ENCODE measurements at places on chromosomes 2 and 18. TPM values are rescaled to one million over a fixed set of nuclear protein-coding genes. Genes with fewer than 3 reads are reported as not detected.

- no peak overlapping the region for H3K27ac ChIP-seq
- H3K27me3 ChIP-seq, result no peaks in the 10 kb centered on the region
- no peak overlapping the region for H3K4me3 ChIP-seq
- peaks cover 8% of the 10 kb centered on the region for H3K4me1 ChIP-seq
Measured at GRCh38 chr2:33372940-33373553, 103.4 kb upstream of the RASGRP3 start.

The MRPL33 gene
- 101 TPM for polyA plus RNA-seq

GRCh38 chr2:112024231-112024630 is 30.8 kb upstream of the TMEM87B start:
- no peaks in the 10 kb centered on the region for H3K4me1 ChIP-seq
- no peaks in the 10 kb centered on the region for H3K36me3 ChIP-seq
- H3K27me3 ChIP-seq, result peaks cover 8% of the 10 kb centered on the region
- no peak for DNase-seq
- H3K4me3 ChIP-seq, result no peak overlapping the region

The NEUROD1 gene
- not detected for polyA plus RNA-seq

GRCh38 chr2:28666496-28667184 is 85.0 kb upstream of the PPP1CB start:
- H3K36me3 ChIP-seq, result no peaks in the 10 kb centered on the region
- peak; percentile 49 for DNase-seq
- H3K4me1 ChIP-seq, result peaks cover 31% of the 10 kb centered on the region
- H3K27ac ChIP-seq, result no peak overlapping the region

GRCh38 chr2:26610504-26611335 is 30.4 kb downstream of the CIB4 start:
- no peaks in the 10 kb centered on the region for H3K36me3 ChIP-seq
- H3K27ac ChIP-seq, result no peak overlapping the region
- H3K4me1 ChIP-seq, result peaks cover 2% of the 10 kb centered on the region
- H3K27me3 ChIP-seq, result peaks cover 85% of the 10 kb centered on the region
- no peak for DNase-seq
- no peak overlapping the region for H3K4me3 ChIP-seq

The NEB gene
- not detected for polyA plus RNA-seq

GRCh38 chr2:49035481-49035880 is 118.8 kb downstream of the FSHR start:
- no peak overlapping the region for H3K27ac ChIP-seq
- no peaks in the 10 kb centered on the region for H3K27me3 ChIP-seq
- H3K4me3 ChIP-seq, result no peak overlapping the region
- no peak for DNase-seq

DNA sequence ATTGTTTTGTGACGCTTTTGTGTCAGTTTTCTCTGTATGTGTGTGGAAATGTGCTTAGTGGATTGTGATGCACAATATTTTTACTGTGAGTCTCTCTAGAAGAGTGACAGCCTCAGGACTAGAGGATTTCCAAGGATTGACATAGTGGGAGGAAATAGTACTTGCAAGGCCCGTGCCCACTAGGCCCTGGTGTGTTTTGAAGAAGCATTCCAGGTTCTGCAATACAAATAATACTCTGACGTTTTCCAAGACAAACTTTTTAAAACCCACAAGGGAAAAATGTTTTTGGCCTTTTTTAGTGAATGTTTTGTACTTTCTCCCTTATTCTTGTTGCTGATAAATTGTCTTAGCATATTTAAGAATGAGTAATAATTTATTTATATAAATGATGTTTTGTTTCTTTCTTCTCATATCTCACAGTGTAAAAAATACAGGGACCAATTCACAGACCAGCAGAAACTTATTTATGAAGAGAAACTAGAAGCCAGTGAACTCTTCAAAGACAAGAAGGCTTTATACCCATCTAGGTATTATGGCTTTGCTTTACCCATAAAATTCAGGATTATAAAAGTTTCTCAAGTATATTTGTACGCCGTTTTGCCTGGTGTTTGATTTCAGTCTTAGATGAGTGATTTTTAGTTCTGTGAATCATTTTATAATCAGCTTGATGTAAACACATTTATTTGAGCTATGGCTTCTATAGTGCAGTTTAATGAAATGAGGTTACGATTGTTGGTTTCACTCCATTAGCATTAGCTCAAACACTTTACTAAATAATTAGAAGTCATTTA is 165.6 kb downstream of the MYO1B start:
- H3K27ac ChIP-seq, result peak overlapping the region; percentile 77
- peak; percentile 41 for DNase-seq
- H3K4me3 ChIP-seq, result no peak overlapping the region
- H3K4me1 ChIP-seq, result peaks cover 7% of the 10 kb centered on the region
- no peaks in the 10 kb centered on the region for H3K27me3 ChIP-seq

The IMMT gene
- 41.0 TPM for polyA plus RNA-seq

The CFC1 gene
- polyA plus RNA-seq, result not detected

- H3K4me3 ChIP-seq, result no peak overlapping the region
- no peak for DNase-seq
- peaks cover 82% of the 10 kb centered on the region for H3K27me3 ChIP-seq
- no peak overlapping the region for H3K27ac ChIP-seq
Measured at GRCh38 chr2:218893349-218894150, 12.9 kb downstream of the WNT10A start.

DNA sequence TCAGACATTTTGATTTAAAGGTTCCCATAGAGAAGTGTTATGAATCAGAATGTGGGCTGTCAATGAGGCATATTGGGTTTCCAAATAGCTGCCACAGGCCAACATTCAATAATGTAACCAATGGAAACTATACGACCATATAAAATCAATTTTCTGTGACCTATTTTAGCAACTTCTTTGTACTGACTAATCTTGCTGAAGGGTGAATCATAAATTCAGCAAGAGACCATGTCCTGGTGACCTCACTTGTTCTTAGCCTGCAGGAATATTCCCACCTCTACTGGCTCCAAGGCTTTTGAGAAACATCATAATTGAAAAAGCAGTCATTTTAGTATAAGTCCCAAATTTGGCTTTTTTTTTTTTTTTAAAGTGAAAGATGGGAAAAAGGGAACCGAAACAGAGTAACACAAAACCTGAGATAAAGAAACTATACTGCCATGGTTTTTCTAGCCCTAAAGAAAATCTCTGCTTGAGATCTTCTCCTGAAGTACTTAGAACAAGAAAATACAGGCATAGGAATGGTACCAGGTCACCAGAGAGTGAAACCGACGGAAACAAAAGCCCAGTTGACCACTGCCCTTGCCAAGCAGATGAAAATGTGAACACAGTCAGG is 32.1 kb downstream of the PLEKHM3 start:
- DNase-seq, result peak; percentile 77
- no peaks in the 10 kb centered on the region for H3K4me1 ChIP-seq
- H3K4me3 ChIP-seq, result no peak overlapping the region
- H3K36me3 ChIP-seq, result no peaks in the 10 kb centered on the region

- H3K36me3 ChIP-seq, result peaks cover 11% of the 10 kb centered on the region
- H3K27me3 ChIP-seq, result no peaks in the 10 kb centered on the region
- peak; percentile 9 for DNase-seq
- no peak overlapping the region for H3K4me3 ChIP-seq
- no peak overlapping the region for H3K27ac ChIP-seq
Measured at GRCh38 chr2:36859366-36859792, 107.0 kb downstream of the STRN start.

GRCh38 chr2:235979037-235979436 is 189.1 kb downstream of the GBX2 start:
- no peak overlapping the region for H3K4me3 ChIP-seq
- no peaks in the 10 kb centered on the region for H3K4me1 ChIP-seq
- no peaks in the 10 kb centered on the region for H3K27me3 ChIP-seq
- peaks cover 5% of the 10 kb centered on the region for H3K36me3 ChIP-seq
- no peak overlapping the region for H3K27ac ChIP-seq
- no peak for DNase-seq

The TMEM237 gene
- 29.4 TPM for polyA plus RNA-seq

The MDH1B gene
- polyA plus RNA-seq, result 0.38 TPM

DNA sequence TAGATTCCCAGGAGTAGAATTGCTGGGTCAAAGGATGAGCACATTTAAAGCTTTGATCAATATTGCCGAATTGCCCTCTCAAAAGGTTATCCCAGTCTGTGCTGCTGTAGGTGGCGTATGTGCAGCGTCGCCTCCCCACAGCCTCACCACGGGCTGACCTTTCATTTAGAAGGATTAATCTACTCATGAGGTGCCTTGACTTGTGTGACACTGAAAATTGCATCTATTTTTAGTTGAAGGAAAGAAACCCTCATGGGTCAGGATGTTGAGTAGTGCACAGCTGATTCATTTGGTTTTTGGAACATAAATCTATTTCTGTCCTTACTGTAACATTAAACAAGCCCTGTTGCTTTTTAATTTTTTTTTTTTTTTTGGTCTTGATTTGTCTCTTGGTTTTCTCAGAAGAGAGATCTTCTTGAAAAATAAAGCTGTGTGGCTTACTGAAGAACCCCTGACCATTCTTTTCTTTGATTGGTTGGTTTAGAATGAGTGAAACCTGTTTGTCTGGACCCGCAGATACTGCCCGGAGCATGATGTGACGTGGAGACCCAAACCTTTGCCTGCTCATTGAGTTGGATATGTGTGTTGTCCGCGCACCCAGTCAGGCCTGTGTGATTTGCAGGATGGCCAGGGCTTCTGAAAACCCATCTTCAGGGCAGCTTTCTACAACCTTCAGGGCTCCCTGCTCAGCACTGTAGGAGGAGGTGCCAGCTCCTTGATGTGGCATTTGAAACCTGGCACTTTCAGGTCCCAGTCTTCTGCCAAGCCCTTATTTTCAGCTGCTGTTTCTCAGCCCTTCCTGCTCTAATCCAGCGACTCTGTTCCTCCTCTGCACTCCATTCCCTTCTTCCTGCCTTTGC is 61.0 kb downstream of the LPIN1 start:
- H3K27me3 ChIP-seq, result no peaks in the 10 kb centered on the region
- no peak overlapping the region for H3K4me3 ChIP-seq
- H3K4me1 ChIP-seq, result peaks cover 2% of the 10 kb centered on the region
- DNase-seq, result no peak
- H3K27ac ChIP-seq, result no peak overlapping the region

GRCh38 chr2:48589170-48589767 is 28.4 kb upstream of the GTF2A1L start:
- peaks cover 2% of the 10 kb centered on the region for H3K4me1 ChIP-seq
- H3K27me3 ChIP-seq, result no peaks in the 10 kb centered on the region
- peak; percentile 59 for DNase-seq
- peaks cover 6% of the 10 kb centered on the region for H3K36me3 ChIP-seq

The SLC5A7 gene
- not detected for polyA plus RNA-seq

- H3K4me1 ChIP-seq, result peaks cover 6% of the 10 kb centered on the region
- no peaks in the 10 kb centered on the region for H3K36me3 ChIP-seq
- no peaks in the 10 kb centered on the region for H3K27me3 ChIP-seq
- H3K27ac ChIP-seq, result no peak overlapping the region
- H3K4me3 ChIP-seq, result no peak overlapping the region
Measured at GRCh38 chr2:27884601-27885000, 5.6 kb downstream of the RBKS start.

GRCh38 chr2:34570266-34570872 is 971.3 kb upstream of the FAM98A start:
- no peak for DNase-seq
- no peak overlapping the region for H3K27ac ChIP-seq
- no peaks in the 10 kb centered on the region for H3K4me1 ChIP-seq
- H3K36me3 ChIP-seq, result no peaks in the 10 kb centered on the region
- H3K27me3 ChIP-seq, result no peaks in the 10 kb centered on the region

The GKN2 gene
- polyA plus RNA-seq, result not detected

The LCT gene
- polyA plus RNA-seq, result not detected

The LHCGR gene
- 0.10 TPM for polyA plus RNA-seq

The LRRC30 gene
- polyA plus RNA-seq, result not detected

The ABCG8 gene
- polyA plus RNA-seq, result not detected

DNA sequence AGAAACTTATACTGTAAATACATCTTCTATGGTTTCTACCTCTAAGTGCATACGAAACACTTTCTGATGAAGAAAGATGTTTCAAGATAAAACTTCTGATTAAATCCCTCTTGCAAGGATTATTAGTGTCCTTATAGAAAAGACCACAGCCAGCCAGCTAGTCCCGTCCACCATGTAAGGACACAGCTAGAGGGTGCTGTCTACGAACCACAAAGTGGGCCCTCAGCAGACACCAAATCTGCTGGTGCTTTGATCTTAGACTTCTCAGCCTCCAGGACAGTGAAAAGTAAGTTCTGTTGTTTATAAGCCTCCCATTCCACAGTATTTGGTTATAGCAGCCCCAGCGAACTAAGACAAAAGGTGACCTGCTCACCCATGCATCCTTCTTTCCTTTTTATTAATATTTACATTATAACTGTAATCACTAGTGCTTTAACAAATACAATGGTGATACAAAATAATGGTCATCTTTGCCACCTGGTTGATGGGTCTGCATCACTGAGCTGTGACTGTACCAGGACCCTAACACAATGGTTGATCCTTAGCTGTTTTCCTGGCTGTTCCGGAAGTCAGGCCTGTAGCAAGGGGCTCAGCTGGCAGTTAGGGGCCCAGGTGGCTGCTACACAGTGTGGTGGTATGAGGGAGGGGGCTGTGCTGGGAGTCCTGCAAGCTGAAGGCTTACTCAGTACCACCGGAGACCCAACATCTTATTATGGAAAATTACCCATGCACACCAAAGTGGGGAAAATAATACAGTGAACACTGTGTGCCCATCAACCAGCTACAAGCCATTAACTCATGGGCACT is 108.5 kb upstream of the SMAD7 start:
- H3K4me1 ChIP-seq, result peaks cover 21% of the 10 kb centered on the region
- H3K36me3 ChIP-seq, result no peaks in the 10 kb centered on the region
- no peaks in the 10 kb centered on the region for H3K27me3 ChIP-seq
- H3K27ac ChIP-seq, result no peak overlapping the region

DNA sequence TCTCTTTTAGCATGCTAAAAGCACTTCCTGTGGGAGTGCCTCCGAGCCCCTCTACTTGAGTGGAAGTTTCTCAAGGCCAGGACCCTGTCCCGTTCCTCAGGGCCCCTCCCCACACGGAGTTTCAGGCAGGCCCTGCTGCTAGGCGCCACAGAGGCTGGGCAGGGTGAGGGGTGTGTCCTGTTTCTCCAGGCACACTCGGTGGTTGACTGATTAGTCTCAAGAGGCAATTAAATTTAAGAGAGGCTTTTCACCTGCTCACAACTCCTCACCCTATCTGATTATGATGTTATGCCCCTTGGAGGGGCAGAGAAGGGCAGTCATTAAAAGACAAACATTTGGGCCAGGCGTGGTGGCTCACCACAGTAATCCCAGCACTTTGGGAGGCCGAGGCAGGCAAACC is 160.8 kb upstream of the HAAO start:
- H3K4me1 ChIP-seq, result peaks cover 15% of the 10 kb centered on the region
- H3K4me3 ChIP-seq, result no peak overlapping the region
- H3K27ac ChIP-seq, result no peak overlapping the region
- H3K27me3 ChIP-seq, result no peaks in the 10 kb centered on the region

The PHOSPHO2 gene
- polyA plus RNA-seq, result 0.48 TPM

DNA sequence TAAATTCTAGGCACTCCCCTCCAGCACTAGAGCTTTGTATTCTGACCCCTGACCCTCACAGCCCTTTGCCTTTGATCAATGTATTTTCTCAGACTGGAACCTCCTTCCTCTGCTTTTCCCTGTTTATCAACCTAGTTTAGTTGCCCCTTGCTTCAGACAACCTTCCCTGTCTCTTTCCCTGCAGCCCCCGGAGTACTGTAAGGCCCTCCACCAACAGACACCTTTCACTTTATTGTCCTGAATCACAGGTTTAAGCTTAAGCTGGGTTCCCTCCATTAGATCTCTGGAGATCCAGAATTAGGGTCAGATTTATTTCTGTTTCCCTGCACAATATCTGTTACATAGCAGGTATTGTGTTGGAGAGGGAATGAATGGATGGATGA is 140.2 kb downstream of the DDX1 start:
- H3K36me3 ChIP-seq, result no peaks in the 10 kb centered on the region
- peaks cover 19% of the 10 kb centered on the region for H3K27me3 ChIP-seq
- no peak for DNase-seq
- no peak overlapping the region for H3K27ac ChIP-seq
- H3K4me1 ChIP-seq, result peaks cover 2% of the 10 kb centered on the region

Data from IMR-90 (cell line).